ENCODE measurements at places on chromosomes 2 and 18. TPM values are rescaled to one million over a fixed set of nuclear protein-coding genes. Genes with fewer than 3 reads are reported as not detected.

COX5B gene
- 5,403 TPM for polyA plus RNA-seq

ANKRD62 gene
- not detected for polyA plus RNA-seq

POMC gene
- polyA plus RNA-seq: 6.1 TPM

METTL21A gene
- 21.5 TPM for polyA plus RNA-seq

EFR3B gene
- polyA plus RNA-seq: 1.3 TPM

SALL3 gene
- 0.15 TPM for polyA plus RNA-seq

LMAN2L gene
- 31.4 TPM for polyA plus RNA-seq

KCNJ3 gene
- 0.01 TPM for polyA plus RNA-seq

EPHA4 gene
- 3.4 TPM for polyA plus RNA-seq

NAT8 gene
- polyA plus RNA-seq: not detected

CDKL4 gene
- polyA plus RNA-seq: 0.29 TPM

- DNase-seq: no peak
These were observed 26.2 kb upstream of the MBOAT2 start for GRCh38 chr2:9029721-9030120.

- no peak for DNase-seq
These were observed 5.0 kb downstream of the DLX1 start for GRCh38 chr2:172090044-172090961.

- no peak for DNase-seq
These were observed 10.0 kb upstream of the APCDD1 start for GRCh38 chr18:10444314-10445006.

DNA sequence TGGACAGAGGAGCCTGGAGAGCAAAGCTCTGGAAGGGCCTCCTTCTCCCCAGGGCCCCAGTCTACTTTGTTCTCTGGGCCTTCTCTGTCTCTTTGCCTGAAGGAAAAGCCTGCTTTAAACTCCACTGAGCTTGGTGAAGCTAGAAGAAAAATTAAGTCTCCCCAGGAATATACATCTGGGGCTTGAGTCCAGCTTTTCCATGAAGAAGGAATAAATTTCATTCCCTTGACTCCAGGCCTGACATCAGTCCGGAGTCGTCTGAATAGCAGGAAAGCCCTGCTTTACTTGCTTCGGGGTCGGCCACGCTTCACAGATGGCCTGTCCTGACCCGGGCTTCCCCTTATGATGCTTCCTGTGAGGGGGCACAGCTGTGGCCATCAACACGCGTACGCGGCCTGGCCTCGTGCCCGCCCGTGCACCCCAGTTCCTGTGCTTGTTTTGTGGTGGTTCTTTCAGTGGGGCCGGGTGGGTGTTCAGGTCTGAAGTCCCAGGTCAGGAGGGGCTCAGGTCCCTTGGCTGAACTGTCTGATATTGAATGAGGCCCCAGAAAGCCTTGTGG, 73.6 kb downstream of the ACOXL start:
- DNase-seq: no peak

- no peak for DNase-seq
These were observed 33.9 kb downstream of the TMEM18 start for GRCh38 chr2:643334-643733.

DNA sequence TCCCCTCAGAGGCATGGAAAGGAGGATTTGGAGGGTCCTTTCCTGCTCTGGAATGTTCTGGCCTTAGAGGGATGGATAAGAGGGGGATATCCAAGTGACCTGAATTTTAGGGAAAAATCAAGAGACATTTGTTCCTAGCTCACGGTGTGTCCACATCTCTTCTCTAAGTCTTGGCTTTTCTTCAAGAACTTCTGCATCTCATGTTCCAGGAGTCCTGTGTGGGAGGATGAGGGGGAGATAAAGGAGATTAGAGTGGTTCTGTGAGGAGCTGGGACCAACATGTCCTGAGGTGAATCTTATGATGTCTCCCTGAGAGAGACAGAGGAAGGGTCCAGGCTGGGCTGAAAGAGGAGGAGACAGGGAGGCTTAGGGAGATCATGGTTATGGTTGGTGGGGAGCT, 11.7 kb downstream of the EMX1 start:
- no peak for DNase-seq

GRCh38 chr18:13658436-13659204, 67.7 kb downstream of the FAM210A start:
- DNase-seq: no peak

GRCh38 chr2:32168513-32168912, 2.8 kb downstream of the SLC30A6 start:
- DNase-seq: no peak

DNA sequence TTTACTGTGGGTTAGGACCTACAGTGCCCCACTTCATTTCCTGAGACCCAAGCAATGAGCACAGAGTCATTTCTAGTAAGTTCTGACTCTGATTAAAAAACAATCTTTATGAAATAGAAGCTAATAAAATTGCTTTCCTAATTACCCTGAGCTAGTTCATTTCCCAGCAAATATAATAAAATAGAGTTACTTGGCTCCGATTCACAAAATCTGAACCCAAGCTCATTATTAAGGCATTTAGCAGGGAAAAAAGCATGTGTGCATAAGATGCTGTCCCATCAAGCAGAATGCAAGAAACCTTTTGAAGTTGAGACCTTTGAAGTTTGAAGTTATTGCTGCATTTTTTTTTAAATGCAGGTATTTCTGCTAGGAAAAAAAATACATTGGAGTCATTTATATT, 629.1 kb downstream of the BCL11A start:
- DNase-seq: no peak

DNA sequence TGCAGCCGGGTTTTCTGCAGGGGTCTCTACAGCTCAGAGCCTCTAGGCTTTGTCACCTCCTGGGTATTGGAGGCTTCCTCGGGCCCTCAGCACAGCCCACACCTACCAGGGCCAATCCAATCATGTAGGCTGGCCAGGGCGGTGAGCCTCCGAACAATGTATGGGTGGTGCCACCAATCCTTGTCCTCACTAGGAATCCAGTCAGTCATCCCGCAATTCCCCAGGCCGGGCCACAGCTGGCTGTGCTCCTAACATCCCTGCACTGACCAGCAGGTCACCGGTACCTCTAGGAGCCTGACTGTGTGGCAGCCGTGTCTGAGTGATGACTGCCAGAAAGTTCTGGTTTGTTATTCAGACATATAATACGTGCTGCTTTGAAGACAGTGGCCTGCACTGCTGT, 129.4 kb downstream of the SH3RF3 start:
- no peak for DNase-seq

DNA sequence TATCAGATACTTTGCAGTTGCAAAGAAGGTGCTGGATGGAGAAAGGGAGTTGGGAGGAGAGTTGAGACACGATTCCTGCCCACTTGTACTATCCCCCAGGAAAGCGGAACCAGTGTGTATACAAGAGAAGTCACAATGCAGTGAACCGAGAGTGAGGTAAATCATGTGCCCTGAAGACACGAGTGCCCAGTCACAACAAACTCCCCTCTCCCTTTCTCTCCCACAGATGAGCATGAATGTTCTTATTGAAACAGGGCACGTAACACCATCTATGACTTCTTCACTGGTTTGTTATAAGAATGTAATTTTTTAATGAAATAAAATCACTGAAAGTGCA, 155.7 kb downstream of the IRS1 start:
- no peak for DNase-seq

- peak; percentile 36 for DNase-seq
These were observed 107.4 kb upstream of the KCTD1 start for GRCh38 chr18:26655525-26656430.

GRCh38 chr2:221323513-221323912, 248.6 kb downstream of the EPHA4 start:
- DNase-seq: no peak

DNA sequence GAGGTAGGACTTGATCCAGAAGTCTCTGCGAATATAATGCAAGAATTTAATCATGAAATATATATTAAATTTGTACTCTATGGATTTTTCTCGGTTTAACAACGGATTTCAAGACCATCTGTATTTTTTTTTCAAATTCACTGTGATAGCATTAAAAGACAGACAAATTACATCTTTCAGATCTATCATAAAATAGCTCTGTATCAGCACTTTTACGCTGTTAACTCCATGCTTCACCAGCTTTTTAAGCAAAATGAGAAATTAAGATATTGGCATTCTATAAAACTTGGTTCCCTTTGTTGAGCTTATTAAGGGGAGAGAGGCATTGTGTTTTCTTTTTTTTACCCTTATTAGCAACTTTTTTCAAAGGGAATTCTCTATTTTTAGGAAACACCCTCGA, 1377.6 kb upstream of the NXPH2 start:
- no peak for DNase-seq

GRCh38 chr2:238445409-238446190, 18.9 kb downstream of the ASB1 start:
- DNase-seq: no peak

GRCh38 chr2:111227716-111228141, 107.0 kb downstream of the BCL2L11 start:
- no peak for DNase-seq

DNA sequence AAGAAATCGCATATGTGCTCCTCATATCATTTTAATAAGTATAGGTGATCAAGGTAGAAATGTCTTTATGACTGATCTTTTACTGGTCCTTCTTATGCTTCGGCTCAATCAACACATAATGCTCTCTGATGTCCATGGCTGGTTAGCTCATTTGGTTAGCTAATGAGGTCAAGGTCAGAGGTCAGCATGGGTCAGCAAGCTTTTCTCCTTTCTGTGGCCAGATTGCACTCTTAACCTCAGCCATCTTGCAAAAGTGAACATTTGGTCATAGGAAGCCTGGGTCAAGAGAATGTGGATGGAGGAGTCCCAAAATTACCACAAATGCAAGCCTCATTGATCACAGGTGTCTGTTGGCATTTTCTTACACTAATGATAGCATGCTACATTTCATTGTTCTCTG, 35.4 kb upstream of the DARS1 start:
- no peak for DNase-seq

DNA sequence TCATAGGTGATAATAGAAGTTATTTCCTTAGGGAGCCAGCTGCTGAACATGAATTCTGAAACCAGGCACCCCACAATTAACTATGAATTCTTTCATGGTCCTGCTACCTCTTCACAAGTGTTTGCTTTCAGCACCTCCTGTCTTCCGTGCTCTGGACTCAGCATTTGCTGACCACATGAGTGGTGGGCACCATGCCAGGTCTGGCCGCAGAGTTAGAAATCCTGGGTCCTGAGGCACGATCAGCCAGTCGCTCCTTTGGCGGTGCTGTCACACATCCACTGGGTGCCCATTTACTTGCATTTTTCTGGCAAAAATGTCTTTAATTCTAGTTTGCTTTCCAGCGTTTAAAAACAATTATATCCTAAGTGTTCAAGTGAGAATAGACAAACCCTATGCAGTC, 196.4 kb upstream of the PXDN start:
- peak; percentile 55 for DNase-seq

DNA sequence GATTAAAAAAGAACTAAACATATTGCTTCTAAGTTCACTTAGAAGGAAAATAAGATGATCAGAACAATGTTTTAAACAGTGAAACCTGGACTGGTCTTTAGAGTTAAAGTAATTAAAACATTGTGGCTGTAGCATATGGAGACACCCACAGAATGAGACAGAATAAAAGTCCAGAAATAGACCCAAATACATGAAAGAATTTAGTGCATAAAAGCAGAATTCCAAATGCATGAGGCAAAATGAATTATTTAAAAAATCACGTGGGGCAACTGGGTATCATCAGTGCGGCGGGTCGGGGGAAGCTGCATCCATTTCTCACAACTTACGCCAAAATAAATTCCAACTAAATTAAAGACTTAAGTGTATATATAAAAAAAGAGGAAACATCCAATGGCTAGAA, 12.1 kb downstream of the RNF149 start:
- no peak for DNase-seq

- DNase-seq: no peak
These were observed 179.4 kb upstream of the SESTD1 start for GRCh38 chr2:179444056-179444455.

Data from heart right ventricle (tissue), 16 donors.